ENCODE measurements at places on chromosomes 2 and 18. TPM values are rescaled to one million over a fixed set of nuclear protein-coding genes. Genes with fewer than 3 reads are reported as not detected.

- no peak for DNase-seq
Measured at GRCh38 chr2:29227935-29228675, 112.9 kb downstream of the CLIP4 start.

DNA sequence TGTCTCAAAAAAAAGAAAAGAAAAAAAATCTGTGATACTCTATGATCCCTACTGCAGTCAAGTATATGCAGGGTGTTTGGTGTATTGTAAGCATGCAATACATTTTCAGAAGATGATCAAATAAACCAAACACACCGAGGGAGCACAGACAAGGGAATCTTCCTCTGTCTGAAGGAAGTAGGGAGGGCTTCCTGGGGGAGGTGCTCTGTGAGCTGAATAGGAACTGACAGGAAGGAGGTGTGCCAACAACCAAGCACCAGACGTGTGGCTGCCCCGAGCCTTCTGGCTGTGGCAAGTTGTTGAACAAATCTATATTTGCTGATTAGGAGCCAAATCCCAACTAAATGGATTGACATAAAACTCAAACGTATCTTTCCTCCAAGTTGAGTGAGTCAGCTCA, 14.6 kb downstream of the THNSL2 start:
- DNase-seq, result no peak

- DNase-seq, result no peak
Measured at GRCh38 chr18:39513186-39513585, 1947.6 kb upstream of the CELF4 start.

DNA sequence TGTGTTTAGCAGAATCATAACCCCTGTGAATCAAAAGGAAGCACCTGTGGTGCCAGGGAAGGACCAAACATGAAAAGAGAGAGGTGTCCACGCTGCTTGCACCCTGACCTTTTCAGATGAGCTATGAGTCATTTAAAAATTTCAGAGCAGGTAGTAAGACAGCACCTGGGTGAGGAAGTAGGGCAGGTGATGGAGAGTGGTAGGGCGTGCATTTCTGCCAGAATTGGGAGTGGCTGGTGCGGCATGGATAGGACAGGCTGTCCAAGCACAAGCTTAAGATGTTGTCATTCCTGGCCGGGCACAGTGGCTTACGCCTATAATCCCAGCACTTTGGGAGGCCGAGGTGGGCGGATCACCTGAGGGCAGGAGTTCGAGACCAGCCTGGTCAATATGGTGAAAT, 36.8 kb downstream of the NPAS2 start:
- no peak for DNase-seq

- DNase-seq, result no peak
Measured at GRCh38 chr2:69538249-69538648, 101.0 kb upstream of the NFU1 start.

The TRIB2 gene
- total RNA-seq, result 32.2 TPM

DNA sequence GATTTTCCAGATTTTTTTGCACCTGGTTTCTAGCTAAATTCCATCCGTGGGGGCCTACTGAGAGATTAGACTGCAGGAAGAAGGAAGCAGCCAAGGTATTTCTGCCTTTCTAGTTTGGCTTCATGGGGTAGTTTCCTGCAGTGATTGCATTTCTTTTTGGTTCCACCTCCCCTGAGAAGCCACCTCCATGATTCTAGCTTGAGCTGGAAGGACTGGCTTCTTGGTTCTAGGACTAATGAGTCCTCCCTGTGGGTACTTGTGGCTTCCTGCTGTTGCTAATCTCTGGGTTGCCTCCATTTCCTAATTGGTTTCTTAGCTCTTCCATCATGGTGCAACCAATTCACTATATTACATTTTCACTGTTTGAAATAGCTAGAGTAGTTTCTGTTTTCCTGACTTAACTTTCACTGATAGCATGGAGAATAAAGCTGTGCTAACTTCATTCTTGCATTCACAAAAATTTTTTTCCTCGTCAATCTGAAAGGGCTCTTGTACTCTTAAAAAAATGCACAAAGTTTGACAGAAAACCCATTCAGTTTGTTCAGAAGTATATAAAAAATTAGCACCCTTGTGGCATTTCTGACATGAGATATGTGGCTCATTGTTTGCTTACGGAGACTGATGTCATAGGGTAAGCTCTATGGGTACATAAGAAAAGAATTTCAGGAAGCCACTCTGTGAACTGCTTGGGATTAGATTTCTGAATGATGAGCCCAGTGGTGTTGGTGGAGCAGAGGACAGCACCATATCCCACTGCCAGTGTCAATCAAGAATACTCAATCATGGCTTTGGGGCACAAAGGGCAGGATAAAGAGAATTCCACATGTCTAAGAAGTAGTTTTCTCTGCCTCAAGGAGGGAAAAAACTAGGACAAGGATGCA, 242.8 kb upstream of the RBMS1 start:
- no peak for DNase-seq

- DNase-seq, result peak; percentile 87
Measured at GRCh38 chr2:112055730-112056625, 909 bp downstream of the TMEM87B start.

DNA sequence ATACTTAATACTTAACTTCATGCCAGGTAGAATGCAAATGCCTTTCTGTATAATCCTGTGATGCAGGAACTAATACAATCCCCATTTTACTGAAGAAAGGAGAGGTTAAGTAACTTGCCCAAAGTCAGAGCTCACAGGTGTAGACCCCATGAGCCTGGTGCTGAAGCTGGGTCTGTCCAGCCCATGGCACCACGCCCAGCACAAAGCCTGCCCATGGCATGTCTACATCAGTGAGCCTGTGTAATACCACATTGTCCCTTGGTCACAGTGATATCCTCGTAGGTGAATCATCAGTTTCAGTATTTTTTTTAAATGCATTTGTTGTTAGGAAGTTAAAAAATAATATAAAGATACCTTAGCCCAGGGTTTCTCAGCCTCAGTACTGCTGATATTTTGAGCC, 69.9 kb upstream of the MCFD2 start:
- peak; percentile 76 for DNase-seq

DNA sequence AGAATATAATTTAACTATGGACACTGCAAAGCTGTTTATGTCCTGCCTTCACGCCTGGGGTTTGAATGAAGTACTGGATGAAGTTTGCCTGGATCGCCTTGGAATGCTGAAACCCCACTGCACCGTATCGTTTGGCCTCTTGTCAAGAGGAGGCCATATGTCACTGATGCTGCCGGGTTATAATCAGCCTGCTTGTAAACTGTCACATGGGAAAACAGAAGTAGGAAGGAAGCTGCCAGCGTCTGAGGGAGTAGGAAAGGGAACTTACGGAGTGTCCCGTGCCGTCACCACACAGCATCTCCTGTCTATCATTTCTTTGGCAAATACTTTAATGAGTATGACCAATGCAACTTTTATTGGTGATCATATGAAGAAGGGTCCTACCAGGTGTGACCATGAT, 105.8 kb downstream of the WDR7 start:
- peak; percentile 12 for DNase-seq

The DSG1 gene
- 0.89 TPM for total RNA-seq

DNA sequence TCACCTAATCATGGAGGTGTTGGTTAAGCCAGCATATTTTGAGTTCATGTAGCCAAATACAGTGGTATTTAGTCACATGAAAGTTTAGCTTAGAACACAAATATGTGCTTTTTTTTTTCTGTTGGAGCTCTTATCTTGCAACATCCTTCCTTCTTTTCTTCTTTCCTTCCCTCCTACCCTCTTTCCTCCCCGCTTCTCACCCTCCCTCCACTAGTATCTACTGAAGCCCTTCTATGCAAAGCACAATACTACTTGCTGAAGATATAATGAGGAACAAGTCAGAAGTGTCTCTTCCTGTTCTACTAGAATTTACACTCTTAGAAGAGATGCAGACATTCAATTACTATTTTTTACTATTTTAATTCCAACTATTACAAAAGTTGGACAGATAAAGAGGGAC, 105.0 kb upstream of the ITGA4 start:
- no peak for DNase-seq

DNA sequence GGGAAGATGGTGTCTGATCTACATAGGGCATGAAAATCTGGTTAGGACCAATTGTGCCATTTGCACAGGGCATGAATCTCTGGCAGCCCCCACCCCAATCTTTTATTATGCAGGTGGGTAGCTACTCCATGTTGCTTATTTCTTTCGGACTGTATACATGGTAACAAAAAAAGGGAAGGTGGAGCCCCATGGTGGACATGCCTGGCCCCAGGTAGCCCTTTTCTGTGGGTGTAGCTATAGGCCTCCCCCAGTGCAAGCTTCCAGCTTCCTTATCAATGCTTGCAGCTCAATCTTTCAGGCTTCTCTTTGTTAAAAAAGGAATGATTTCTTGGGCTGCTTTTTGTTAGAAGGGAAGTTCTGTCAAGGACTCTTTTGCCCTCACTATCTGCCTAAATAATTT, 14.3 kb upstream of the UXS1 start:
- no peak for DNase-seq

The RAX gene
- total RNA-seq, result not detected

DNA sequence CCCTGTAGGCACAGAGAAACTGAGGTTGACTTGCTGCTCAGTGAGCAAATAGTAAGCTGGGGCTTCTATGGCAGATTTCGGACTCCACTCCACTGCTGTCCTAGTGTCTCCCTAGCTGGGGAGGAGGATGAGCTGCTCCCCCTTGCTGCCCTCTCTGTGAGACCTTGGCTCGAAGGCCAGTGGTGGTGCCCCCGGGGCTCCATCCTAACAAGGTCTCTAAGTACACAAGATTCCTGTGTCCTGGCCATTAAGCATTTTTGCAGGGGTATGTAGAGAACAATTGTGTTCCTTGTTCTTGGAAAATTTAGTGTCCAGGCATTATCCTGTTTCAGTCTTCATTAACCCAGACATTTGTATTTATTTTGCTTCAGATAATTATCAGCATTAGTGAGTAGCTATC, 21.3 kb upstream of the BCL2L11 start:
- DNase-seq, result no peak

The POTEF gene
- total RNA-seq, result 0.08 TPM

The CPO gene
- total RNA-seq, result not detected

- DNase-seq, result no peak
Measured at GRCh38 chr2:178531168-178531567, 50.9 kb downstream of the PLEKHA3 start.

GRCh38 chr2:120746144-120746543, 10.5 kb downstream of the GLI2 start:
- DNase-seq, result no peak

The MYL1 gene
- not detected for total RNA-seq

The AGAP1 gene
- 24.1 TPM for total RNA-seq

DNA sequence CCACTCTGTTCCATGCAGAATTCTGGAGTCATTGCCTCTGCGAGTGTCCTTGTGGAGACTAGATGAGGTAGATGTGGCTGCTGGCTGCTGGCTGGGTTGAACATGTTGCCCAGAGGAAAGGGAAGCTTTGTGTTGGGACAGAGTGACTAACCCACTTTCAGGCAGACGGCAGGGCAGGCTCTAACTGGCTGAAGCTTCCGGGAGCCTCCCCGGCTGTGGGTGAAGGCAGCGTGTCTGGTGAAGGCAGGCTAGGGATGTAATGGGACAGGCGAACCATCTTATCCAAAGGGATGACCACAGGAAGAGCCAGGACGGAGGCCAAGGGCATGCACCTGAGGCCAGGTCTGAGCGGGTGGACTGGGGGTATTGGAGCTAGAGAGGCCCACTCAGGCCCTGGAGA, 16.0 kb downstream of the ASPRV1 start:
- DNase-seq, result peak; percentile 60

DNA sequence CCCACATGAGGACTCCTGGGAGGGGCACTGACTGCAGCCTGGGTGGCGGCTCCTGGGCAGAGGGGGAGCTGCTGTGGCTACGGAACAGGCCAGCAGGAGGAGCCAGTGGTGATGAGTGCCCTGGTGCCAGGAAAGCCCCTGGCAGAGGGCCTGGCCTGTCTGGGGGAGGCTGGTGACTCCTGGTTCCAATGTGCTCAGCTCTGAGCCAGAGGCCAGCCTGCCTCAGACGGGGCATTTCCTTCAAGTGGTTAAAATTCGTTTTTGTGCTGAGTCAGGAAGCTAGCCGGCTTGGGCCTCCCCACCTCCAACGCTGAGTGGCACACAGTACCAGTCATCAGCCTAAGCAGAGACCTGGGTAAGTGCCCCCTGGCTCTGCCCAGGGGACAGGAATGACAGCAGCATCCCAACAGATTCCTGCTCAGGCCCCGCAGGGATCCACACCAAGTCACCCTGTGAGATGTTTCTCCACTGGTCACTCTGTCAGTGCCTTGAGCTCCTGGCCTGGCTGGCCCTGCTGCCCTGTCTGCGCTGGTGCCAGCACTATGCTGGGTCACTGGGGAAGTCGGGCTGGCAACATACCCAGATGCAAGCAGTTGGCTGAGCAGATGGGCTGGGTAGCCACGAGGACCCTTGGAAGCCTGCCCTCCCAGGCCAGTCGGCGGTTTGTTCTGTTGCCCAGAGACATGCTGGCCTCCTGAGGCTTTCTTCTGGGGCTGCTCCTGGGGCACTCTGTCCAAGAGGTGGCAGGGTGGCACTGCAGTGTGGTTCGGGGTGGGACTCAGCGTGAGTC, 7.1 kb upstream of the KLF11 start:
- peak; percentile 77 for DNase-seq

The CFC1 gene
- 0.44 TPM for total RNA-seq

The ANKRD29 gene
- total RNA-seq, result 3.9 TPM

All from right cardiac atrium (tissue), 5 donors.